ENCODE measurements at places on chromosomes 11 and 22. TPM values are rescaled to one million over a fixed set of nuclear protein-coding genes. Genes with fewer than 3 reads are reported as not detected.

- DNase-seq, result no peak
These were observed 533.5 kb downstream of the TBC1D22A start for GRCh38 chr22:47295982-47296381.

GRCh38 chr11:123132881-123133280, 62.2 kb downstream of the CLMP start:
- no peak for DNase-seq

MMP3 gene
- 0.10 TPM for polyA plus RNA-seq

DNA sequence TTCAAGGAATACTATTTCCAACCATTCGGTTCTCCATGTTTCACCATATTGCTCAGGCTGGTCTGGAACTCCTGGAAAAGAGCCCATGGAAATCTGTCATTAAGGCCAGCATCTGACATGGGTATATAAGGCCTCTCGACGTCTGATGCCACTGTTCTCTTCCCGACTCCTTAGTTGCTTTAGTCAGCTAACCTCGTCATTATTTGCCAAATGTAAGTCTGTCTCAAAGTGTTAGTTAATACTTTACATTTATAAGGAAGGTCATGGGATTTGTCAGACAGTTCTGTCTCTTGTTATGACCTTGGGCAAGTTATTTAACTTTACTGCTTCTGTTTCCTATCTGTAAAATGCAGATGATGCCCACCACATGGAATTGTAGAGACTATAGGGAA, 1.6 kb downstream of the MRPL48 start:
- no peak for DNase-seq

C11orf52 gene
- polyA plus RNA-seq, result 10.2 TPM

APOBEC3C gene
- polyA plus RNA-seq, result 23.4 TPM

MRGPRE gene
- polyA plus RNA-seq, result not detected

DNA sequence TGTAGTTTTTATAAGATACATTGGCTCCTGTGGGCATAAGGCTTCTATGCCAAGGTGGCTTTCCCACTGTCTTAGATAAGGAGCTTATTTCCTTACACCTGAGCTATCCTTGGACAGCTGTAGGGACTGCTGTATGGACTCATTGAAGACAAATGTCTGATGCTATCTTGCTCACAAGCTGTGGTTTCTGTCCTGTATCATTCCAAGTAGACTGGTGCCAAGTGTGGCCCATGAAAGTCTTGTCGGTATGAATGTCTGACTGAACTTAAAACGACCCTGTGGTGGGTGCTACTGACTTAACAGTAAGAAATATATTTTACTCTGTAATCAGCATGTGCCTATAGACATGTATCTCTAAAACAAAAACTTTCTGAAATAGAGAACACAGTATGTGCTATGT, 45.0 kb downstream of the LARGE2 start:
- DNase-seq, result no peak

- no peak for DNase-seq
These were observed 10.2 kb downstream of the TUBA8 start for GRCh38 chr22:18120857-18121256.

- DNase-seq, result no peak
These were observed 66.5 kb downstream of the IGF2 start for GRCh38 chr11:2072551-2073261.

SCGB2A2 gene
- polyA plus RNA-seq, result not detected
